ENCODE measurements at places on chromosomes 12 and 14. TPM values are rescaled to one million over a fixed set of nuclear protein-coding genes. Genes with fewer than 3 reads are reported as not detected.

RND1 gene
- 4.5 TPM for total RNA-seq

EML1 gene
- total RNA-seq, result 59.0 TPM

KRT83 gene
- not detected for total RNA-seq

NINJ2 gene
- 6.2 TPM for total RNA-seq

ZDHHC22 gene
- not detected for total RNA-seq

CLEC9A gene
- 2.3 TPM for total RNA-seq

DNA sequence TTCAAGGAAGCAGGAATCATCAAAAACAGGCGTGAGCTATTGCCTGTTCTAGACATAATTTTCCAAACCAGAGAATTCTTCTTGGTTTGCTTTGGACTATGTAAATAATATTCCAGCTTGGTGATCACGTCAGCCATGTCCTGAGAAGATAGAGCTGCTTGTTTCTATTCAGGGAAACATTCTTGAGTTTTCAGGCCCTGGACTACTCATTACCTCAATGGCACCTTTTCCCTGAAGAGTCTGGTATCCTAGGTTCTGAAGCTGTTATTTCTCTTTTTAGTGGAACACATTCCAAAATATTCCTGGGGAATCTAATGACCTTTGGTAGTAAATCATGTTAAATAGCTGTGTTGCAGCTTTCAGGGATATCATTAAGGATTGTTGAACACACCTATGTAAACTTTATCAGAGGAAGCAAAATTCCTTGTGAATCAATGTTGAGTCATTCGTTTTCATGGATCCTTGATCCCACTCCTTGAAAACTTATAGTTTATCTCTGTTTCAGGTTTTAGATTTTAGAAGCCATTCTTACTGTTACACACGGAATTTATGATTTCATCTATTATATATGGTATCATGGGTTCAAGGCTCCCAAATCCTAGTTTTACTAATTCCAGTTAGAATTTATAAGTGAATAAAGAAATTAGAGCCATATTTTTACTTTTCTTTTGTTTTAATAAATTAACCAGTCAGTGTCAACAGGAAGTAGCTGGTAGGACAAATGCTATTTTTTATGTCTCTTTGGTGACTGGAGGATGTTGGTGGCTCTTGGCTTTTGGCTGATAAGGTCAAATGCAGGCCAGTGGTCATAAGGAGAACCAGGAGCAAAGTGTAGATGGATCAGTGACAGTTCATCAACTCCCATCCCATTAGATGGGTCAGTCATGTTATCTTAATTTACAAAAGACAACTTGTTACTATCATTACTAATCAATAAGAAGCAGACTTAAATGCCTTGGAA lies 380.1 kb downstream of the ZFP36L1 start:
- DNase-seq, result no peak

GRCh38 chr12:130031571-130032189 lies 127.9 kb upstream of the TMEM132D start:
- no peak for DNase-seq

GRCh38 chr12:122265476-122265875 lies 818 bp downstream of the VPS33A start:
- no peak for DNase-seq

Data from sciatic nerve (tissue), 2 donors.